ENCODE measurements at places on chromosomes 2 and 18.

GRCh38 chr2:200467806-200468681 is 41.8 kb downstream of the KCTD18 start:
- no peak for DNase-seq

DNA sequence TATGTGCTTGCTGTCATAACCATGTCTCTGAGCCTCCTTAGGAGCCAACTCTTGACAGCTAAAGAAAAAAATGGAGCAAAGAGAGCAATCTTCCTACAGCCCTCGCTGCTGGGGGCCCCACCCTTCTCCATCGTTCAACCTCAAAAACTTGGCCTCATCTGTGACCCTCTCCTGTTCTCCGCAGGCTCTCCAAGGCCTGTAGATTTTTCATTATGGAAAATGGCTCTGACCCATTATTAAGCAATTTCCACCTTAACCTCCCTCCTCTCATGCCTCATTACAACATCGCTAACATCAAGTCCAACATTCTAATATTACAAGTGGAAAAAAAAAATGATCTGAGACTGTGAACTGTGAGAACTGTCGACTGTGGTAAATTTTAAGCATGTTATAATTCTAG is 98.7 kb downstream of the SLC8A1 start:
- DNase-seq, result no peak

DNA sequence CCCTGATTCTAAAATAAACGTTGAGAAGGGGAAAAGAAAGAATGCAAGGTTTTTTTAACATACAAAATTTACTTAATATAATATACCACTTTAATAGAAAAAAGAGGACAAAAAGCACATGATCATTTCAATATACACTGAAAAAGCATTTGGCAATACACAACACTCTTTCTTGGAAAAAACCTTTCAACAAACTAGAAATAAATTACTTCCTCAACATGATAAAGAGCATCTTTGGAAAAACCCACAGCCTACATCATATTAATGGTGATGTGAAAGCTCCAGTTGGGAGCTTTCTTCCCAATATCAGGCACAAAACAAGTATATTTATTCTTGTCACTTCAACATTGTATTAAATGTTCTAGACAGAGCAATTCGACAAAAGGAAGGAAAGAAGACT is 3.0 kb upstream of the POLR1B start:
- no peak for DNase-seq

- DNase-seq, result peak; percentile 30
These were observed 37.3 kb upstream of the TANK start for GRCh38 chr2:161122772-161123530.

- DNase-seq, result no peak
These were observed 97.5 kb downstream of the ZNF407 start for GRCh38 chr18:74695170-74695569.

DNA sequence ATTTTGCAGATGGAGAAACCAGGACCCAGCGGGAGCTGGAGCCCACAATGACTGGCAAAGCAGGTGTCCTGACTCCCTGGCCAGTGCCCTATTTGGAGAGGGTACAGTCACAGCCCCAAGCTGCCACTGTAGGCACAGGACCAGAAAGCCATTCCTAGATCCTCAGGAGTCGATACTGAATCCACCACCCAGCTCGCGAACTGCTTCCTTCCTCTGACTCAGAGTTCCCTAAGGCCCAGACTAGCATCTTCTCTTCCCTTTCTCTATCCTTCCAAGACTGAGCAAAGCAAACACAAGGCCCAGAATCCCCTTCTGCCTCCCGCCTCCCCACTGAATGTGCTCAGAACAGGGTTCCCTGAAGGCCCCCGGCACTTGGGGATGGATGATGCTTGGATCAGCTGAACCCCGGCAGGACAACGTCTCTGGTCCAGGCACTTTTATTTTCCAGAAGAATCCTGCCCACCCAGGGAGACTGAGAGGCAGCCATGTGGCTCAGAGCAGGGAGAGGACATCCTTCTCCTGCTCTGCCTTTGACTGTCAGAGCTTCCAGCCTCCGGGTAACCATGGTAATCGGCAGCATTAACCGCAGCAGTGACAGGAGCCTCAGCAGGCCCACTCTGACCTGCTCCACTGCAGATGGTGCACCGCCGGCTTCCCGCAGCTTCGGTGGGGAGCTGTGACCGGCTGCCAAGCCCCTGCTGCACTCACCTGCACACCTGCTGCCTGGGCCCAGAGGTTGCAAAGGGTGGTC is 34.8 kb upstream of the KLHL29 start:
- DNase-seq, result no peak

DNA sequence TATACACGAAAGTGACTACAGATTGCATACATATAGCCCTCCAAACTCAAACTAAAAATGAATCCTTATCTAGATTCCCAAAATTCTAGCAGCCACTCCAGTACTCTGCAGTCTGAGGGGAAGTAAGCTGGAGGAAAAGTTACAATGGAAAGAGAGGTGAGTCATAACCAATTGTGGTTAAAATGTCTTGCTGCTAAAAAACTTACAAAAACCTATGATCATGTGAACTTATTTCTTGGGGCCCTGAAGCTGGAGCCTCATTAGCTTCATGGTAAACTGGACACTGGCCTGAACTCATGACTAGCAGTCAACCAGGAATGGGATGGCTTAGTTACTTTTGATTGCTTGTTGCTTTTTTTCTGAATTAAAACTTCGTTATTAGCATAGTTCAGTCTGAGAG is 175.9 kb downstream of the SLC4A3 start:
- no peak for DNase-seq

GRCh38 chr2:170139276-170139967 is 38.5 kb upstream of the MYO3B start:
- no peak for DNase-seq

GRCh38 chr2:203376173-203376572 is 48.0 kb downstream of the ABI2 start:
- no peak for DNase-seq

- DNase-seq, result no peak
These were observed 4.7 kb upstream of the KCNK3 start for GRCh38 chr2:26687801-26688200.

DNA sequence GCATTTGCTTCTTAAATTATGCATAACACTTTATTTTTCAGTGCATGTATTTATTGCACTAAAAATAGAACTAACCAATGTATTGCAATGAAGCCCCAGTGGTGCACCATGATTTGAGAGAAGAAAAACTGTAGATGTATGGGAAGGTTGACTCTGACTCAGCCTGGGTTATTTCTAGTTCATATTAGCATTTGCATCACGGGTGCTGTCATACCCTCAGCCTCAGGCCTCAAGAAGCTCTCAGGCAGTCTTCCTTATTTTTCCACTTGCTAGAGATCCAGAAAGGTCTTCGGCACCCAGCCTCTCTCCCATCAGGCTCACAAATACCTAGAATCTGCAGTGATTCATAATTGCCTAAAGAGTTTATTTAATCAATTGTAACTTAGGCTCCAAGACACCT is 148.0 kb downstream of the DNER start:
- no peak for DNase-seq

GRCh38 chr2:70975237-70975636 is 3.2 kb upstream of the ANKRD53 start:
- DNase-seq, result no peak

DNA sequence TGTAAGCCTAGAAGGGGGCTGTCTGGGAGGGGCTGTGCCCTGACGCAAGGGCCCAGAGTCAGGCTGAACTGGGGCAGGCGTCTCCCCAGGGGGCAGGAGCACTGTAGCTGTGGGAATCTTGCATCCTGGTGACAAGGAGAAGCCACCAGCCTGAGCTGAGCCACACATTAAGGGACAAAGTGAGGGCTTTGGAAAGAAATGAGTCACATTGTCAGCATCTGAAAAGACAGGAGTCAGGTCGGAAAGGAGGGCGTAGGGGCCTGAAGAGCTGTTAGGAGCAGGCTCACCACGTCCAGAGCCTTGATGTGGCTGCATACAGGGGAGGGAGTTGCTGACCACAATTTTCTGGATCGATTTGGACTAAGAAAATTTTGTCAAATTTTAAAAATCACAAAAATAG is 298.6 kb downstream of the CYP26B1 start:
- no peak for DNase-seq

DNA sequence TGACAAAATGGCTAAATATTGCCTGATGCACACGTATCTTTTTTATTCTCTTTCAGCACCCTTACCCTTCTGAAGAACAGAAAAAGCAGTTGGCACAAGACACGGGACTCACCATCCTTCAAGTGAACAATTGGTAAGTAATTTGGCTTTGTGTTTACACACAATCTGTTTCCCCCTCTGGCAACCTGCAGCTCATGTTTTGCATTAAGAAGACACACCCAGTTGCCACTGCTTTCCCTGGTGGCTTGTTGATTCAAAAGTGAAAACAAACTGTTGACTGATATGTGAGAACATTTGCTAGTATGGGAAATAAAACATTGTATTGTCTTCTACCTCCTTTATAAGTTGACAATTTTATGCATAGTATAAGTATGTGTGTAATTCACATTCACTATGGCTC is 113.0 kb downstream of the MEIS1 start:
- DNase-seq, result no peak

DNA sequence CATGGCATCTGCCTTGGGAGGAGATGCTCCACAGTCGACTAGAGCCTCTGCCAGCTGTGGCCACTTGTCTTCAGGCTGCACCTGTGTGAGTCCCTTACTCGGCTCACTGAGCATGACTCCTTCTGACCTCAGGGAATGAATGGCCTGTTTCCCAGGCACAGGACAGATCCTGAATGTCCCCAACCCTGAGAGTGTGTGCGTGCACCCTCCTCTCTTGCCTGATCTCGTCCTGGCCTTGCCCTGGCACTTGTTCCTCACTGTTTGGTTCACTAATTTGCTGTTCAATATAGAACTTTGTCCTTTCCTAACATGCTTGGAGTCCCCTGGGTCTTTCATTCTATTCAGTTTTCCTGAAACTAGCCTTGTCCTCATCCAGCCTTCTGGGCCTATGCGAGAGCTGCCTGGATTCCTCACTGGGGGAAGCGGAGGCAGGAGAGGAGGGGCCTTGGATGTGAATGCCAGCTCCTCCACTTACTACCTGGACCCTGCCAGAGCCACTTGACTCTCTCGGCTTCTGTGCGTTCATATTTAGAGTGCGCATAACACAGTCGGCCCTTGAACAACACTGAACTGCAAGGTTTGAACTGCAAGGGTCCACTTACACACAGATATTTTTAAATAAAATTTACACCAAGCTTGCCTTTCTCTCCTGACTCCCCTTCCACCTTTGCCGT is 184.8 kb downstream of the ACKR3 start:
- DNase-seq, result no peak

DNA sequence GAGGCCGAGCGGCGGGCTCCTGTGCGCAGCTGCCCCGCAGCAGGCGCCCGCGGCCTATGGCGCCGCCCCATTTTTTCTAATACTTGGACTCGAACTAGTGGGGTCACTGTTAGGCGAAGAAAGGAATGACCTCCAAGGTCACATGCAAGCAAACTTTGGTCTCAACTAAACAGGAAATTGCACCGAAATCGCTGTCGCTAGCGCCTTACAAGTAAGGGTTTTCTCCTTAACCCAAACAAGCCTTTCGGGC is 339 bp downstream of the ACAA2 start:
- DNase-seq, result no peak

DNA sequence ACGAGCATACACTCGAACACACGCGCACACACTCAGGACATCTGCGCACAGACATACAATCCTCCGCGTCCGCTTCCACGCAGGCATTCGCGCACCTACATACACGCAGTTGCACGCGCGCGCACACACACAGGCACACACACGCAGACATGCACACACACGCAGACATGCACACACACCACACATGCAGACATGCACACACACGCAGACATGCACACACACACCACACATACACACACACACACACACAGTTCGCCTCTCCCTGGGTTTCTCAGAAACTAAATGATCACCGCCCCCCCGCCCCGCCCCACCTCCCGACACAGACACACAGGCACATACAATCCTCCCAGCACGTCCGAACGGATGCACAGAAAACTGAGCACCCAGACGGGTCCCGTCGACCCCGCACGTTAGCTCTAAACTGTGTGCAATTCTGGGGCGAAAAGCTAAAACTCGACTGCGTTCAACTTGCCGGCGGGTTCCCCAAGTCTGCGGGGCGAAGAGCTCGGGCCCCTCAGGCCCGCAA is 1.0 kb downstream of the EPHA4 start:
- DNase-seq, result no peak

DNA sequence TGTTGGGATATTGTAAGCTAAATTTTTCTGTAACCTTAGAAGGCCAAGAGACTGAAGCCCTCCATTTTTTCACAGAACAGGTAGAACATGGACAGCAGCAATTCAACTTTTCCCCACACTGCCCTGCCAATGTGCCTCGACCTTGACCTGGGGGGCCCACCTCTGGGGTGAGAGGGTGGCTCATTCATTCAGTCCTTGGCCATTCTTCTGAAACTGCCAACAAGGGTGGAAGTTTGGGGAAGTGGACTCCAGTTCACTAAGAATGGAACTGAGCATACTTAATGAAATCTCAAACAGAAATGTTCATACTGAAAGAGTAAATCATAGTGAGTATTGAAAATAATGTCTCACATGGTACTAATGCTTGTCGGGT is 1.1 kb downstream of the EEF1B2 start:
- DNase-seq, result no peak

DNA sequence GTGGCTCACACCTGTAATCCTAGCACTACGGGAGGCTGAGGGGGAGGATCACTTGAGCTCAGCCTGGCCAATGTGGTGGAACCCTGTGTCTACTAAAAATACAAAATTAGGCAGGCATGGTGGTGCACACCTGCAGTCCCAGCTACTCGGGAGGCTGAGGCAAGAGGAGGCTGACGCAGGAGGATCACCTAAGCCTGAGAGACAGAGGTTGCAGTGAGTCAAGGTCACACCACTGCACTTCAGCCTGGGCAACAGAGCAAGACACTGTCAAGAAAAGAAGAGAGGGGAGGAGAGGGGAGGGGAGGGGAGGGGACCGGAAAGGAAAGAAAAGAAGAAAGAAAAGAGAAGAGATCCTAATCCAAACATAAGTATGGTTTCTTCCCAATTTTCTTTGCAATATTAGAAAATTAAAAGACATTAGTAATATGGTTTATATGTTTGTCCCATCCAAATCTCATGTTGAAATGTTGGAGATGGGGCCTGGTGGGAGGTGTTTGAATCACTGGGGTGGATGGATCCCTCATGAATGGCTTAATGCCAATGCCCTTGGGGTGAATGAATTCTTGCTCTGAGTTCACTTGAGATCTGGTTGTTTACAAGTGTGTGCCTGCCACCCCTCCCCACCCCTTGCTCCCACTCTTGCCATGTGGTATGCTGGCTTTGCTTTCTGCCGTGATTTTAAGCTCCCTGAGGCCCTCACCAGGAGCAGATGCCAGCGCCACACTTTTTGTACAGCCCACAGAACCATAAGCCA is 50.7 kb downstream of the TRIP12 start:
- DNase-seq, result no peak

- peak; percentile 48 for DNase-seq
These were observed 17.1 kb upstream of the VPS4B start for GRCh38 chr18:63439334-63439733.

GRCh38 chr18:48098007-48098406 is 167.5 kb upstream of the SMAD2 start:
- no peak for DNase-seq

DNA sequence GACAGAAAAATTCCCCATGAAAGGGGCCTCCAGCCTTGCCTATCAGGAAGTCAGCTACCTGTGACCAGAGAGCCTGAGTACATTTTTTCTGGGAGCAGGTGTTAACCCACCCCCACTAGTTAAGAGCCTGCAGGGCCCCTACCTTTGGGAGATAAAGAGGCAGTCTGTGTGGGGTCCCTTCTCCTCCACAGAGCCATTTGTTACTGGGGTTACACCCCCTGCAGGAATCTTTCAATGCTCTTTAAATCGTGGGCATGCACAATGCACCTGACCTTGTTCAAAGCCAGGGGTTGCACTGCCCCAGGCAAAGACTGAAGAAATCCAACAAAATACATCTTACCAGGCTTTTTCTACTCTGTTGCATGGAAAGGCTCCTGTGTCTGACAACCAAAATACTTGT is 15.7 kb upstream of the LYPD6 start:
- DNase-seq, result no peak

Data from HuH-7 (cell line).